CD8-positive, alpha-beta memory T cell (primary cell): ENCODE measurements at places on chromosomes 3 and 15. TPM values are rescaled to one million over a fixed set of nuclear protein-coding genes. Genes with fewer than 3 reads are reported as not detected.
A peak's percentile ranks its signal among the peaks of the same experiment; 100 is the strongest.

Gene GP5
- 0.31 TPM for total RNA-seq

- no peaks in the 10 kb centered on the region for H3K36me3 ChIP-seq
- H3K4me3 ChIP-seq = no peak overlapping the region
- peaks cover 6% of the 10 kb centered on the region for H3K4me1 ChIP-seq
- no peak for DNase-seq
Measured at GRCh38 chr3:129973853-129974563, 512 bp upstream of the TRH start.

DNA sequence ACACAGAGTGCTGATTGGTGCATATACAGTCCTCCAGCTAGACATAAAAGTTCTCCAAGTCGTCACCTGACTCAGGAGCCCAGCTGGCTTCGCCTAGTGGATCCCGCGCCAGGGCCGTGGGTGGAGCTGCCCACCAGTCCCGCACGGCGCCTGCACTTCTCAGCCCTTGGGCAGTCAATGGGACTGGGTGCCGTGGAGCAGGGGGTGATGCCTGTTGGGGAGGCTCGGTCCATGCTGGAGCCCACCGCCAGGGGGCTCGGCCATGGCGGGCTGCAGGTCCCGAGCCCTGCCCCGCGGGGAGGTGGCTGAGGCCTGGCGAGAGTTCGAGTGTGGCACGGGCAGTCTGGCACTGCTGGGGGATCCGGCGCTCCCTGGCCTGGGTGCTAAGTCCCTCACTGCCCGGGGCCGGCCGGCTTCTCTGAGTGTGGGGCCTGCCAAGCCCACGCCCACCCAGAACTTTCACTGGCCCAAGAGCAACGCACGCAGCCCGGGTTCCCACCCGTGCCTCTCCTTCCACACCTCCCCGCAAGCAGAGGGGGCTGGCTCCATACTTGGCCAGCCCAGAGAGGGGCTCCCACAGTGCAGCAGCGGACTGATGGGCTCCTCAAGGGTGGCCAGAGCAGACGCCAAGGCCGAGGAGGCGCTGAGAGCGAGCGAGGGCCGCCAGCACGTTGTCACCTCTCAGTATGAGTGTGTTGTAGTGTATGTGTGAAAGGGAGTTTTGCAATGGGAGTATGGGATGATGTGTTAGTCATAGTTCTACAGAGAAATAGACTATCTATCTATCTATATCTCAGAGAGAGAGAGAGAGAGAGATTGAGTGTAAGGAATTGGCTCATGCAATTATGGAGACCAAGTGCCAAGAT is 69.0 kb downstream of the UBE2E2 start:
- no peak overlapping the region for H3K4me3 ChIP-seq
- no peaks in the 10 kb centered on the region for H3K4me1 ChIP-seq
- H3K36me3 ChIP-seq = no peaks in the 10 kb centered on the region
- no peak for DNase-seq

GRCh38 chr3:6551165-6551564 is 309.8 kb upstream of the GRM7 start:
- no peaks in the 10 kb centered on the region for H3K4me1 ChIP-seq
- H3K4me3 ChIP-seq = no peak overlapping the region
- H3K27me3 ChIP-seq = no peaks in the 10 kb centered on the region
- no peaks in the 10 kb centered on the region for H3K36me3 ChIP-seq

- H3K36me3 ChIP-seq = peaks cover 15% of the 10 kb centered on the region
- no peak overlapping the region for H3K4me3 ChIP-seq
- no peak overlapping the region for H3K27ac ChIP-seq
- peaks cover 7% of the 10 kb centered on the region for H3K4me1 ChIP-seq
- no peak for DNase-seq
Measured at GRCh38 chr3:186965141-186965879, 35.0 kb downstream of the ST6GAL1 start.

DNA sequence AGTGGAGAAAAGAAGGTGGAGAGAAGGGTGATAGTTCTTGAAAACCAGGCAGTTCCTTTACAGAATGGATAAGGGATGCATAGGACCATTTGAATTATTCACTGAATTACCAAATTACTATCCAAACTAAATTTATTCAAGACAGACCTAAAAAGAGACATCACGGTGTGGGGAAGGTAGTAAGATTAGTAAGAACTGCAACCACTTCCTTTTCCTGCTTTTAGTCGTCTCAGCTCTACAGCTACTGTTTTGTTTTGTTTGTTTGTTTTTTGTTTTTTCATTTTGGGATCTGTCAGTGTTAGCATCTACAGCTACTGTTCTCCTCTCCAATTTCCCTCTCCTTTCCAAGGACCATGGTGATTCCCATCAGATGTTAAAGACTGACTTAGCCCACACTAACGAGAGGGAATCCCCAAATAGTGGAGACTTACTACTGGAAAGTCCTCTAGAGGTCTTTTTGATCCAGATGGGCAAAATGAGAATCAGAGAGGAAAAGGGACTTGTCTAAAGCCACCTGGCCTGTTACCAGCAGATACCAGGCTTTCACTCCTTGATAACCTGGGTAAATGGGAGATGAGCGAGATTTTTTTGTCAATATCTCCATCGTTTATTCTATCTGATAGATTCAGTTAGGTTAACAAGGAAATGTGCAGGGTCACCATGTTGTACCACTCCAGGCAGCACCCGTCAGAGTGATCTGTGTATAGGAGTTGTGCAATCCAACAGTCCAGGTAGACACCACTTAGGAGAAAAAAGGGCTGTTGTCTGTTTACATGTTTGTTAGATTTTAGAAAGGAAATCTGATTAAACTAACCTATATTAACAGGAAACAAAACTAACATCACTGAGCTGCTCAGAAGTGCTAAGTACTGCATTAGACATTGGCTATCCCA is 6.0 kb downstream of the HCLS1 start:
- H3K4me1 ChIP-seq = peaks cover 79% of the 10 kb centered on the region
- no peaks in the 10 kb centered on the region for H3K27me3 ChIP-seq
- peaks cover 32% of the 10 kb centered on the region for H3K36me3 ChIP-seq
- DNase-seq = no peak
- no peak overlapping the region for H3K27ac ChIP-seq

Gene CCDC80
- not detected for total RNA-seq

GRCh38 chr15:64503197-64503596 is 42.8 kb downstream of the ZNF609 start:
- H3K27ac ChIP-seq = peak overlapping the region; percentile 19
- H3K36me3 ChIP-seq = peaks cover 16% of the 10 kb centered on the region
- H3K4me3 ChIP-seq = peak overlapping the region; percentile 20
- no peak for DNase-seq
- no peaks in the 10 kb centered on the region for H3K27me3 ChIP-seq

Gene UBAP1L
- 3.5 TPM for total RNA-seq

Gene C3orf20
- 0.07 TPM for total RNA-seq

- no peaks in the 10 kb centered on the region for H3K36me3 ChIP-seq
- H3K4me1 ChIP-seq = peaks cover 61% of the 10 kb centered on the region
- peak overlapping the region; percentile 20 for H3K4me3 ChIP-seq
- no peaks in the 10 kb centered on the region for H3K27me3 ChIP-seq
- no peak for DNase-seq
- H3K27ac ChIP-seq = peak overlapping the region; percentile 17
Measured at GRCh38 chr3:12966847-12967605, 106.2 kb downstream of the IQSEC1 start.

GRCh38 chr3:137946356-137946973 is 63.5 kb upstream of the CLDN18 start:
- no peaks in the 10 kb centered on the region for H3K4me1 ChIP-seq
- H3K27ac ChIP-seq = no peak overlapping the region
- H3K27me3 ChIP-seq = peaks cover 3% of the 10 kb centered on the region
- no peak for DNase-seq
